Progenitor cell of endocrine pancreas (in vitro differentiated cells): ENCODE measurements at places on chromosomes 2 and 18.
A peak's percentile ranks its signal among the peaks of the same experiment; 100 is the strongest.

DNA sequence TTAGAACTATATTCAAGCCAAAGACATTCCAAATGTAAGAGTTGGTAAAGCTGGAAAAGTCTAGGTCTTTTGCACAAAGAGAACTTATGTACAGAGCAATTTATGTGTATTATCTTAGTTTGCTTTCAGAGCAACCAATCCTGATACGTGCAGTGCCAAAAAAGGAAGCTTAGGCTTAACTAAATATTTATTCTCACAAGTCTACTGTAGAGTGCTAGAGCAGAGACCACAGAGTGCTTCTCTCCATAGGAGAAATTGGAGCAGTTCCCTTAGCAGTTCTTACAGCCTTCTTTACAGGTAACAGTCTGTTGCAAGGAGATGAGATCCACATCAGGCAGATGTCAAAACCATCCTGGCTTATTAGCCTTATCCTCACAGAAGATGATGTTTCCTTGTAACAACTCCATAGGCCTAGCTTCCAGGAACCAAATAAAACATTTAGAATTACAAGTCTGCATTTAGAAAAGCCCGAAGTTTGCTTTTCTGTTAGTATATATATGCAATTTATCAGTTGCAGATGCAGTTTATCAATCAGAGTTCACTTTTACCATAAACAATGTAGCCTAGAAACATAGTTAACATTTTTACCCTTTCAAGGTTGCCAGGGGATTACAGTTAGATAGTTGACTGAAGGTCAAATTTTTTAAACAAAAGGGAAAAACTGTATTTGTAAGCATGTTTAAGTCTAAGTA, 250.6 kb upstream of the KCNJ3 start:
- H3K36me3 ChIP-seq: no peaks in the 10 kb centered on the region
- peak overlapping the region; percentile 85 for H3K27ac ChIP-seq
- H3K4me1 ChIP-seq: peaks cover 27% of the 10 kb centered on the region
- DNase-seq: no peak

DNA sequence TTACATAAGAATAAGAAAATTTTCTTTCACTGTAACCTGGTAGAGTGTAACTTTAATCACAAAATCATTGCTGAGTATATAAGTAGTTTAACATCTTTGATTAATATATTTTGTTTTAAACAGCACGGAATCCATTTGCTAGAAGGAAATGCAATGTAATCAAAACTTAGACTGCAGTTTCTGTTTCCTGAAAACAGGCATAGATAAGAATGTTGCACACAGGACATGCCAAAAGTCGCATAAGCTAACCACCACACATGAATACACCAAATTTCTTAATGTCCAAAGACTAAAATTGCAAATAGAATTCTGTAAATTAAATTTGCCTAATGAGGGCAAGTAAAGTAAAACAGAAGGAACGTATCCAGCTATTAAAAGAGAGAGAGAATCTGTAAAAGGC, 51.0 kb upstream of the SERPINB2 start:
- peaks cover 1% of the 10 kb centered on the region for H3K4me1 ChIP-seq
- no peak for DNase-seq
- H3K36me3 ChIP-seq: no peaks in the 10 kb centered on the region
- H3K27me3 ChIP-seq: no peaks in the 10 kb centered on the region
- no peak overlapping the region for H3K27ac ChIP-seq
- no peak overlapping the region for H3K4me3 ChIP-seq

GRCh38 chr18:23316988-23317387, 136.1 kb upstream of the RIOK3 start:
- no peaks in the 10 kb centered on the region for H3K4me1 ChIP-seq
- H3K36me3 ChIP-seq: no peaks in the 10 kb centered on the region
- no peak for DNase-seq

GRCh38 chr2:42233976-42234441, 64.9 kb downstream of the EML4 start:
- no peak for DNase-seq
- peak overlapping the region; percentile 33 for H3K27ac ChIP-seq
- peaks cover 11% of the 10 kb centered on the region for H3K4me1 ChIP-seq
- H3K4me3 ChIP-seq: no peak overlapping the region
- H3K36me3 ChIP-seq: no peaks in the 10 kb centered on the region

DNA sequence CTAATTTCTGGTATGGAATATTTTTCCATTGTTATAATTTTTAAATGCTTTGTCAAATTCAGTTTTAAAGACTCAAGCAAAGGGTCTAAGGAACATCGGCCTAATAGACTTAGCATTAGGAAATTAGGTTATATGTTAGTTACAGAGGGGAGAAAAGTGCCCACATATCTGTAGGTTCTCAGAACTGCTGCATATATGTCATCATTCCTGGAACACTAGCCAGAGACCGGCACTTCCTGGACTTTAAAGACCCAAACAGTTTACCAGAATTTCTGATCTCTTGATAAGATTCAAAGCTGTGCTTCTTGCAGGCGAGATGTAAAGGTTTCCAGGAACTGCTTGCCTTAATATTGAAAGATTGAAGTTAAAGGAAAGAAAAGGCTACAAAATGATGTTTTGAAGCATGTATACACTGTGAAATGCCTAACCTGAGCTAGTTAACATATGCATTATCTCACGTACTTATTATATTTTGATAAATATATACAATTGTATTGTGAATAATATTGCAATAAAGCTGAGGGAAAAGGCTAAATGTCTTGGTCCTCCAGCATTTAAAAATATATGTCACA, 993.6 kb downstream of the LRP1B start:
- H3K4me1 ChIP-seq: no peaks in the 10 kb centered on the region
- H3K36me3 ChIP-seq: no peaks in the 10 kb centered on the region
- H3K4me3 ChIP-seq: no peak overlapping the region
- no peaks in the 10 kb centered on the region for H3K27me3 ChIP-seq
- DNase-seq: no peak

DNA sequence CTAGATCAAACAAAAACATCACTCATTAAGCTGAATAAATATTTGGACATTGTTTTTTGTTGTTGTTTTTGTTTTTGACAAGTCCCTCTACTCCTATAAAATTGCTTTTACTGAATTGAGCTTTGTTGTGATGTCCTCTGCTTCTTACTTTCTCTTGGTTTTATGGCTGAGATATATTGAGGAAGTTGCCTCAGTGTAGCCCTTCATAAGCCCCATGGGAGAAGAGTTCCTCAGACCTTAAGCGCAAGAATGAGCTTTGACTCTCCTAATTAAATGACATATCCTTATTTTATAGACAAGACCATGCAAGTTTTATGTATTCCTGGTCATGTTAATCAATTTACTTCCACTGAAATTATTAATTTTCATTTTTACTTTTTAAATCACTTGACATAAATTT, 54.9 kb downstream of the CERKL start:
- no peaks in the 10 kb centered on the region for H3K4me1 ChIP-seq
- no peaks in the 10 kb centered on the region for H3K36me3 ChIP-seq
- DNase-seq: no peak
- no peaks in the 10 kb centered on the region for H3K27me3 ChIP-seq
- H3K27ac ChIP-seq: no peak overlapping the region
- no peak overlapping the region for H3K4me3 ChIP-seq

- H3K4me3 ChIP-seq: peak overlapping the region; percentile 20
- H3K27me3 ChIP-seq: no peaks in the 10 kb centered on the region
- H3K4me1 ChIP-seq: peaks cover 26% of the 10 kb centered on the region
- peak overlapping the region; percentile 89 for H3K27ac ChIP-seq
Observed at GRCh38 chr2:237674731-237675276, 47.4 kb downstream of the LRRFIP1 start.
